ENCODE measurements at places on chromosomes 6 and 20.

- no peak for DNase-seq
Measured at GRCh38 chr6:20947977-20948376, 413.7 kb downstream of the CDKAL1 start.

DNA sequence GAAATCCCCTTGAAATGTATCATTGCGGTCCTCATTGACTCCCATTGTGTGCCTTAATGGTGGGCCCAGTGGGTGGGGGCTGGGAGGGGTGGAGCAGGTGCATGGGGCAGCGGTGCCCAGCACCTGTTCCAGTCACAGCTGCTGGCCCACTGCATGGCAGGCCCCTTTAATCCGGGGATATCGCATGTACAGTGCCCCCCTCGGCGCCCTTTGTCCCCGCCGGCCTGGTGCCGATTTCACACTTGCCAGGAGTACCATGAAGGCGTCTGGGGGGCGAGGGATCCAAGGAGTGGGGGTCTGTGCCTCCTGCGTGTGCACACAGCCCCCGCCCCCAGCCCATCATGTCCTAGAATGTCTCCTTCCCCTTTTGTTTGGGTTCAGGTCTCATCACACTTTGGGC, 2.8 kb downstream of the SNAI1 start:
- DNase-seq: no peak

DNA sequence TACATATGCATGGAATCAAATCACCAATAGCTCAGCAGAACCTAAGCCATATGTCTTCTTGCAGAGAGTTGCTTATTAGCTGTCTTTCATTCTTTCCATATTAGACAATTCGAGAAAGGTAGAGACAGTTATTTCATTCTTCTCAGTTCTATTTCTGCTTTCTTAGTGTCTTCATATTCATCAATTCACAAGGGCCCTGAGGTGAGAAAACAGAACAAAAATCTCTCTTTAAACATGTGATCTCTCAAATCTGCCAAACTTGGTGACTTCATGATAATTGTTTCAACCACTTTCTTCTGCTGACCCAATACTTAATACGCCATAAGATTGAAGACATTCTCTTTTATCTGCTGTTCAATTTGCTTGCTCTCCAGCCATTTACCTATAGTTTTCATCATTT, 229.7 kb upstream of the MARCKS start:
- DNase-seq: no peak

DNA sequence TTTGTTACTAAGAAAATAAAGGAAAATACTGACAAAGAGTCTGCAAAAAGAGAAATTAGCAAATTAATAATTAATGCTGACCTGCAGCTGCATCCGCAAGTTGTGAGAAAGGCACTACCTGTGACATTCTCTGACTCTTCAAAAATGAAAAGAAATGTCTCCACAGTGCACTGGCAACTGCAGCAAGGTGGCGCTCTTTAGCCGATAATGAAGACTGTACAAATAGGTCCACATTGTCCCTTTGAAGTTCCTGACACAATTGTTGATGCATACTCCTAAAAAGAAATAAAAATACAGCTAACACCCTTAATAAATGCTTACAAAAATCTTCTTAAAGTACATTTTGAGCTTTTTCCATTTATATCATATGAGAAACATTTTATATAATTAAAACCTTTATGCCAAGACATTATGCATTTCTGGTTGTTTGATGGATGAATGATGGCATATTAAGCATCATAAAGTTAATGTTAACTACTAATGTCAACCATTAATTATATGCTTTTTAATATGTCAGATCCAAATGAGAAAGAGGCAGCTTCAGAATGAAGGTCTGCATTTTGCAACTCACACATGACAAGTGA, 96.5 kb downstream of the MMS22L start:
- DNase-seq: peak; percentile 69

DNA sequence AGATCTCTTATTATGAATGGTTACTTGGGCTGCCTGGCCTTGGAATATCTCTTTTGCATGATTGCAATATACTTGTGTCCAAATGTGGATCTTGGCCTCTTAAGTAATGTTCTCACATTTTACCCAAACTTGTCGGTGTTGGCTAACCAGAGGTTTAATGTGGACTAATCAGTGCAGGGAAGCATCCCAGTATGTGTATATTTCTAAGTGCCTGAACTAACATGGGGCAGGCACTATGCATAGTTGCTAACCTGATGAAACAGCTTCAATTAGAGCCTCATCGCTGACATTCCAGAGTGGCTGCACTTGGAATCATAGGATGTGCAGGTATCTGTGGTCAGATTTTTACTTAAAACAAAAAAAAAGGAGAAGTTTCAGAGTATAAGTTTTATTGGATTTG, 160.0 kb downstream of the PDE7B start:
- no peak for DNase-seq

- no peak for DNase-seq
Measured at GRCh38 chr6:82257088-82257774, 9.7 kb upstream of the IBTK start.

- peak; percentile 75 for DNase-seq
Measured at GRCh38 chr6:138654715-138655634, 118.6 kb upstream of the CCDC28A start.

DNA sequence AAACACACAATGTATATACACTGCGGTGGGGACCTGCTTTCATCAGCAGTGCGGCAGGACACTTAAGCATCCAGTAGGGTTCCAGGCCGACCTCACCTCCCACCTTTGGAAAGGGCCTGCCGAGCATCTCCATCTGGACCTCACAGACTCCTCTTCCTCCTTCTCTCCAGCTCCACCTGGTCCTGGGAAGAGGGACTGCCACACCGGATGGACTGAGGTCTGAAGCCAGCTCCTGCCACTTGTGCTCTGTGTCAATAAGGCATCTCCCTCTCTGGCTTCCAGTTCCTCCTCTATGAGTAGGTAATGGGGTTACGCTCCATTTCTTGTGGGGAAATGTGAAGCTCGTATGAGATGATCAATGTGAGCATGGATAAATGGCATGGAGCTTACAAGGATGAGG, 19.1 kb upstream of the NNAT start:
- DNase-seq: no peak

DNA sequence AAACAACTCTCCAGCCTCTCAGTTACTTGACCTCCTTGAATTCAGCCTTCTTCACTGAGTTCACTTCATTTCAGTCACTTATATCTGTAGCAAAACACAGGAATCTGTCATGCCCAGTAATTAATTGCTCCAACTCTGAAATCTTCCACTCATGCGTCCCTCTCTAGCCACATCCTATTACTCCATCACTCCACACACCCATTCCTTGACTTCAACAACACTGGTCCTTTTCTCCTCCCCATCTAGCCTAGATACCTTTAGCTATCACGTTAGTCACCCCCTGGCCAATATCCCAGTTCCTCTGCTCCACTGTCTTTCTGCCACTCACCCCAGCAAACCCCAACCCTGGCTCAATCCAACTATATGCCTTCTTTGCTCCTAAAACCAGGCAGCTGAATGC, 7.7 kb downstream of the ZHX3 start:
- DNase-seq: no peak

- DNase-seq: no peak
Measured at GRCh38 chr6:152293404-152293803, 343.8 kb downstream of the SYNE1 start.

GRCh38 chr6:47161176-47161687, 119.1 kb upstream of the ADGRF1 start:
- DNase-seq: no peak

Data from activated CD4-positive, alpha-beta T cell treated with anti-CD3 and anti-CD28 coated beads, Interleukin-2, Interleukin-6, amounts not matched to agents 100 ng/mL and 50 ng/mL, durations not matched to agents 16 hours and 8 hours (primary cell).